ENCODE measurements at places on chromosomes 16 and 17. TPM values are rescaled to one million over a fixed set of nuclear protein-coding genes. Genes with fewer than 3 reads are reported as not detected.

GRCh38 chr16:81818905-81819304 lies 39.8 kb downstream of the PLCG2 start:
- DNase-seq, result no peak

DNA sequence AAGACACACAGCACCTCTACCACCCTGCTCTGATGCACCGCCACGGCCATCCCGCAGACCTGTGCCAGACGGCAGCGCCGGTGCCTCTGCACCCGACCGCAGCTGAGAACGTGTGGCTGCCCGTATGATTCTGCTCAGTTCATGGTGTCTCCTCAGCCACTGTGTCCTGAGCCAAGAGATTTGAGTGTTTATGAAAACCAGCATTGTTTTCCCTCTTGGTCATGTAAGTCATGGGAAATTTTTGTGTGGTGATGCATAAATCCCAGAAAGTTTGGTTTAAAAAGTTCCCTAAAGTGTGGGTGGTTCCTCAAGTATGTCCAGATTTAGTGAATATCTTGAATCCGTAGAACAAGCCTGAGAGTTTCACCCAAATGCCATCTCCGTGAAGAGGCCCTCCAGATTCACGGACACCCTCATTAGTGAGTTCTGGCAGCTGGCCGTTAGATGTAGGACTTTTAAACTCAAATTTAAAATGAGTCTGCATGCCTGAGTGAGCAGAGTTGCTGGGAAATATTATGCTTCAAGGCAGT lies 57.6 kb downstream of the CDRT4 start:
- no peak for DNase-seq

GRCh38 chr16:56870276-56870888 lies 5.4 kb downstream of the SLC12A3 start:
- DNase-seq, result no peak

GRCh38 chr17:57937492-57937891 lies 17.7 kb downstream of the CUEDC1 start:
- peak; percentile 17 for DNase-seq

TLCD3B gene
- 0.24 TPM for total RNA-seq

TMEM114 gene
- not detected for total RNA-seq

GRCh38 chr17:37438141-37438540 lies 31.5 kb downstream of the TADA2A start:
- DNase-seq, result no peak

ALDH3A1 gene
- total RNA-seq, result 0.17 TPM

- no peak for DNase-seq
These were observed 245.1 kb downstream of the SOX9 start for GRCh38 chr17:72365857-72366414.

DNA sequence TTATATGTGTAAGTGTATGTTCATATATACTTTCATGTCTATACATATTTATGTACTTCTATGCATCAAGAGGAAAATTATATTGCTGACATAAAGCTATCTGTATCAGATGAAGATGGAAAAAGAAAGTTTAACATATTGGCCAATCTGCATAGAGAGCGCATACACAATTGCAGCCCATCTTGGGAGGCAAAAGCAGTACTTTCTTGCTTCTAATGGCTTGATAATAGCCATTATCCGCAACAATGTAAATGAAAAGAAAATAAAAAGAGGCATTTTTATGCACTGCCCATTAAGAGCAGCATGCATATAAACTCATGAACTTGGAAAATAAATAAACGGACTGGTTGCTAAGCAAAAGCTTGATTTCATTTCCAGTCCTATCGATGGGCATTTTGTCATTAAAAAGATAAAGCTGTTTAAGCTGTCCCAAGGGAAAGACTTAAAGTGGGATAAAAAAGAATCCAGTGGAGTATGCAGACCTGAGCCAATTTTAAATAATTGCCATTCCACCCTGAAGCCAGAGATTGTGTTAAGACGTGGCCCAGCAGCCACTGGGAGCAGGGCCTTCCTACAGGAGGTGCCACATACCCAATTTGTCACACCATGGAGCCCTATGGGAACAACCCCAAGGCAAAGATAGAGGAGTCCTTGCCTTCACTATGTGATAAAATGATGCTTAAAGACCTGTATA lies 183.6 kb upstream of the CDH11 start:
- DNase-seq, result no peak

DNA sequence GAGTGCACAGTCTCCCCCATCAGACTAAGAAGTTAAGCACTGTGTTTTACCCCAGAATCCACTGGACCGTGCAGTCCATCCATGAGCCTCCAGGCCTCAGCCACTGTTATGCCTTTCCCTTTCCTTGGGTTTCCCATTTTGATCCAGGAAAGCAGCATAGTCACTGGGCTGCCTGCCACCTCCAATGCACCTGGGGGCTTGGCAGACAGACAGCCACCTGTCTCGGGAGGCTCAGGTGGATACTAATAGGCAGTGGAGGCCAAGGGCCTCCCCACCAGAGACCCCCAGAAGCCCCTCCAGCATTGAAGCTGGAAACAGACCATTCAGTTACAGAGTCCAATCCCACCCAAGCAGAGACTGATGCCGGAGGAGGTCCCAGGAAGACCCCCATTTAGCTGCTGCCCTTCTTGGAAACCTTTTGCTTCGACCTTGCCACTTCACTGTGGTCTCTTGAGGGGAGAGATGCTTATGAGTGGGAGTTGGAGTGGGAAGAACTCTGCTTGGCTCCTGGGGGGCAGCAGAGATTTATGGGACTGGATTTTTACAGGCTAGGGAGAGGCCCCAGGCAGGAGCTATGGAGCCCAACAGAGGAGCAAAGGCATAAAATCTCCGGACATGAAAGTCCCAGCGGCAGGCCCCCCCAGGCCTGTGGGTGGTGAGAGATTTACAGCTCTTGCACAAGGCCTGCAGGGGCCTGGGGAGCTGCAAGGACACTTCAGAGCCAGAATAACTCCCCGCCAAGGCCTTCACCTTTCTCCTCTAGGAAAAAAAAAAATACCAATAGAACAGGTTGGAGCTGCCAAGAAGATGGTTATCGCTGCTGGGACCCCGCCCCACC lies 12.2 kb upstream of the SP2 start:
- no peak for DNase-seq

KRT12 gene
- total RNA-seq, result not detected

- no peak for DNase-seq
These were observed 44.4 kb downstream of the PPL start for GRCh38 chr16:4892361-4893102.

DNA sequence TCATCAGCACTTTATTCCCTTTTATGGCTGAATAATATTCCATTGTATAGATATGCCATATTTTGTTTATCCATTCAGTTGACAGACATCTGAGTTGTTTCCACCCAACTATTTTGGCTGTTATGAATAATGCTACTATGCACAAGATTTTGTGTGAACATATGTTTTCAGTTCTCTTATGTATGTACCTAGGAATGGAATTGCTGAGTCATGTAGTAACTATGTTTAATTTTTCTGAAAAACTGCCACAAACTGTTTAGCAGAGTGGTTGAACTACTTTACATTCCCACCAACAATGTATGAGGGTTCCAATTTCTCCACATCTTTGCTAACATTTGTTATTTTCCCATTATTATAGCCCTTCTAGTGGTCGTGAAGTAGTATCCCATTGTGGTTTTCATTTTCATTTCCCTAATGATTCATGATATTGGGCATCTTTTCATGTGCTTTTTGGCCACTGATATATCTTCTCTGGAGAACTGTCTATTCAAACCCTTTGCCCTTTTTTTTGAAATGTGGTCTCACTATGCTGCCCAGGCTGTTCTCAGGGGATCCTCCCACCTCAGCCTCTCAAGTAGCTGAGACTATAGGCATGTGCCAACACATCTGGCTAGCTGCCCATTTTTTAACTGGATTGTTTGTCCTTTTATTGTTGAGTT lies 26.3 kb downstream of the SMURF2 start:
- DNase-seq, result no peak

DNAJA3 gene
- 81.9 TPM for total RNA-seq

TEX14 gene
- total RNA-seq, result not detected

COX6A2 gene
- total RNA-seq, result 1,027 TPM

DNA sequence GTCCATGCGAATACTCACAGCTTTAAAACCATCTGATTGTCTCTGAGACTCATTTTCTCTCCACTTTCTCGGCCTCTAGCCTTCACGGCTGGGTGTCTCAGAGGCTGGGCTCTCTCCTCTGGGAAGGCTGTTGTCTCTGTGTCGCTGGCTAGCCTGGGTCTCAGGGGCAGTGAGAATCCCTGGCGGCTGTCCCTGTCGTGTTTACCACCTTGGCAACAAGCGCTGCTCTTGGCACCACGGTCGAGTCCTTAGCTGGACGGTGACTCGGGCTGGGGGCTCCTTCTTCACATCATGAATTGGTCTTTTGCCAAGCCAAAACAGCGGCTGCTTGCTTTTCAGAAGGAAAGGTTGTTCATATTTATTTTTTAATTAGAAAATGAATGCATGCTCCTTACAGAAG lies 81.1 kb downstream of the MSI2 start:
- no peak for DNase-seq

- peak; percentile 85 for DNase-seq
These were observed 27.5 kb downstream of the ZFHX3 start for GRCh38 chr16:73020409-73020884.

- peak; percentile 48 for DNase-seq
These were observed 30.3 kb downstream of the CACNA1H start for GRCh38 chr16:1182950-1183907.

- peak; percentile 77 for DNase-seq
These were observed 145.6 kb upstream of the CHMP6 start for GRCh38 chr17:80845863-80846671.

Data from psoas muscle (tissue), 8 donors.